ENCODE measurements at places on chromosomes 5 and 9.

- DNase-seq: peak; percentile 76
These were observed 2.0 kb downstream of the DENND1A start for GRCh38 chr9:123927625-123928532.

DNA sequence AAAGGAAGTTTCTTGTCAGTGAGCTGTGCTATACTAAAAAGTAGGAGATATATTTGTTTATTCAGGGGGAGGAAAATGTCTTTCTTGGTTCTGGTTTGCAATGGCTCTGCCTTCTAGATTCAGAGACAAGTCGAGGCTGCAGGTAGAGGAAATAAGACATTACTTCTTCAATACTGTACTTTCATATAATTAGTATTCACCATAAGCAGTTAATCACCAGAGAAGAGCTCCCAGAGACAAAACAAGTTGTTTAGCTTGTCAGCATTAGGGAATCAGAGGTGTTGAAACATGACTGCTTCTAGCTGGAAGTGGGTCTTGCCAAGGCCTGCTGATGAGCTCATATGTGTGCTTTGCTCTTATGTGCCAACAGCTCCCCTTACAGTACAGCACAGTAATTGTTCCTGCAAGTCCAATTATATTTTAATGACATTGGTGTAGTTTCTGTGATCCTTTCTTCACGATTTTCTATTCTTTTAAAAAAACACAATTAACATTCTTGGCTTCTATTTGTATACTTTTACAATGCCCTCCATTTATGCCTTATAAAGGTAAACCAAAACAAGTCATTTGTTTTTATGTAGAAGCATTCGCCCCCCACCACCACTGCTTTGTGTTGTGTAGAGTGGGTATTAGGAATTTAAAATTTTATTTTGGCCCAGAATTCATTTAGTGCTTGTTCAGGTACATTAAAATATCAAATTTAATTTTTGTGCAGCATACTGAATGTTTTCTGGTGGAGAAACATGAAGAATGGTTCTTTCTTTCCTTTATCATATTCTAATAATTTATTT is 112.2 kb downstream of the RPS23 start:
- DNase-seq: peak; percentile 89

DNA sequence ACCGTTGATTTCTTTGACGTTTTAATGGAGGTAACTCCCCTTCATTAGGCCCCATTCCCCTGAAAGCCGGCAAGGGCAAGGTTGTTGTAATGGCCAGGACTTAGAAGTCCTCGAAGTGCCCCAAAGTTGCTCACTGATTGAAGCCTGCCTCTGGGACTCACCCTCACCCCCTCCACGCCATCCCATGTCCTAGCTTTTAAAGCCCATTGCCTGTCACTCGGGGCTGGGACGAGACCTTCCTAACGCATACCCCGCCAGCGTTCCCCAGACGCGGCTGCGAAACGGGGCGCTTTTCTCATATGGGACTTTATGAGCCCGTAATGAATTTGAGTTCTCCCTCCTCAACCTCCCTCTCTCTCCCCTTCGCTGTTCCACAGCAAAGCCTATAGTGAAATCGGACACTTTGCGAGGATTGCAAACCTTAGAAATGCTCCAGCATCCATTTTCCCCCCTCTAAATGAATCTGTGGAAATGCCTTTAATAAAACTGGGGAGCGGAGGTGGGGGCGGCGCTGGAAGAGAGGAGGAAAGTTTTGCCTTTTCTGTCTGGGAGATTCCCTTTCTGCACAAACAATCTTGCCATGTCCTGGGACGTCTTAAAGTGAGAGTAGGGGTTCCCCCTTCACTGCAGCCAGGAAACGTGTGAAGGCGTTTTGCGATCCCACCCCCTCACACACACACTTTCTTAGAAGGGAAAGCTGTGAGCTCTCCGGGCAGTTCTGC is 1.5 kb downstream of the PAPPA start:
- DNase-seq: peak; percentile 75

DNA sequence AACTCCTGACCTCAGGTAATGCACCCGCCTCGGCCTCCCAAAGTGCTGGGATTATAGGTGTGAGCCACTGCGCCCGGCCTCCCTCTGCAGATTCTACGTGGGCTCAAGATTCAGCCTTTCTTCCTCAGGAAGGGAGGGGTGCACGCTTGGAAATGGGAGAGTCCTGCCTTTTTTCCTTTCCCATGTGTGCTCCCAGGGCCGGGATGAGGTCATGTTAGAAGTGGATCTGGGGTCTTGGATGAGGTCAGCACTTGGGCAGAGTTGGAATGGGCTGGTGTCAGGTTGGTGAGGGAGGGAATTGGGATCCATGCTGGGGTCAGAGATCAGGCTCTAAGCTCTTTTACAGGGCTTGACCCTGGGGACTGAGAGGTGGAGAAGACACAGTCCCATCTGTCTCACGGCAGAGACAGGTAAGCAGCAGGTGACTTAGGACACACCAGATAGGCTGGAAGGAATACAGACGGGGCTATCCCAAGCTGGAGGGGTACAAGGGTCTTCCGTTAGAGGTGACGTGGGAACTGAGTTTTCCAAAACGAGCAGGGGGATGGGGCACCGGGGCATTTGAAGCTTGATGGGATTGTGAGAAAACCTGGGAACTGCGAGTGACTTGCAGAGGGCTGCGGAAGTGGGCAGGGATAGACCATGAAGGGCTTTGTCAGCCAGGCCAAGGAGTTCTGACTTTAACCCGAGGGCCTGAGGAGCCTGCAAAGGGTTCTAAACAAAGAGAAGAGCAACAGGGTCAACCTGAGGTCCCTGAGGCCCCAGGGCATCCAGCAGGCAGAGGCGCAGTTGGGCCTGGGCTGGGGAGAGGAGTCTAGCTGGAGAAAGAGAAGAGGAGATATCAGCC is 1.8 kb upstream of the AQP7 start:
- no peak for DNase-seq

DNA sequence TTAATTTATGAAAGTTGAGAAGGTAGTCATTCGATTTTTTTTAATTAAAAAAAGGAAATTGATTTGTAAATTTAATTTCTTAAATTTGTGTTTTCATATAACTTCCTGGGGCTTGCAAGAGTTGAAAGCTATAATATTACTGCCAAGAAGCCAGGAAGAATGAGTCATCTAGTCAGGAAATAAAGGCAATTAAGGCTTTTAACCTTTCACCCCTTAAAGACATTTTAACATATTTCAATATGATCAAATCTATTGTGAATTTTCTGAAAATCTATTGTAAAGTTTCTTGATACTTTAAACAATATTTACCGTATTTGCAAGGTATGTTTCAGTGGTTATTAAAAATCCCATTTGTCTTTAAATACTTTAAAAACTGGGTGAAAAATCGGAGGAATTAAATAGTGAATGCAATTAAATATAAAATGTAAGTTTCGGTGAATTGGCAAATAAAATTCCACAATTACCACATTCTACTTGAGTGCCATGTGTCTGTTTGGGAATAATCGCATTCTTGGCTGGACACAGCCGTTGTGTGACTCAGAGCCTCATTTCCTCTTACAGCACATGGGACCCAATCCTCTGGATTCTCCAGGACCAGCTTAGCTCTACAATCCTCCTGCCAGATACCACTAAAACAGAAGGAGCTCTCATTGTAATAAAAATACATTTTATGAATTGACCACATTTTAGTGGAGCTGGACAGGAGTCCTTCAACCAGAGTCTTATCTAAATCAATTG is 310.7 kb downstream of the HCN1 start:
- DNase-seq: peak; percentile 58

DNA sequence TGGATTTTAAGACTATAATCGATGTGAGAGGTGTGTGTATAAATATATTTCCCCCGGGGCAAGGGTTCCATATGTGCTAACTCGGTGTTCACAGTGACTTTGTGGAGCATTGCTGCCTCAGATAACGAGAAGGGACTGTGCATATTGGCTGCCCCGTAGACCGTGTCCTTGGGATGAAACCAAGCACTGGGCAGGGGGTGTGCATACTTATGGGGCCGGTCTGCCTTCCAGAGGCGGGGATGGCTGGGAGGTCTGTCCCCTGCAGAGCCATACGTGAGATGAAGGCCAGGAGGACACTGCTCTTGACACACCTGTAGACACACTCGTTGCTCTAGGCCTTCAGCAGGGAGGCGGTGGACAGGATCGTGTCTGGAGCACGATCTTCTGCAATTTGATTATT is 56.0 kb upstream of the ZNF354A start:
- no peak for DNase-seq

GRCh38 chr9:98039607-98040017 is 16.9 kb upstream of the NANS start:
- peak; percentile 39 for DNase-seq

GRCh38 chr5:148202531-148203203 is at the start of gene SPINK6:
Gene SPINK6, plus strand, starts transcription at chr5:148203042. Its CDS starts 55 bp downstream, at chr5:148203097.
- DNase-seq: no peak

DNA sequence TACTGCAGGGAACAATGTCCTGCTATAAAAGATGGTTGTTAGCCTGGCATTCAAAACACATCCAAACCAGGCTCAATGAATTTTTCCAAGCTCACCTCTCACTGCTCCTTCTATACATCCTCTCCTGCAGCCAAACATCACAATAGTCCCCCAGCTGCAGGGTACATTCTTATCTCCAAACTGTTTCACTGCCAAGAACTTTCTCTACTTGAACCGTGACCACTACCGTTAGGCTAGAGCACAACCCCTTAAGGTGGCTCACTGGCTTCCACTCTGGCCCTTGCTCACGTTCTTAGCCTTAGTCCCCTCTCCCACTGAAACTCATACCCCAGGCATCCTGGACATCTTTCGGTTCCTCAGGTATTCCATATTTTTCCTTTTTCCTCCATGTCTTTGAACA is 29.0 kb upstream of the ANXA6 start:
- no peak for DNase-seq

DNA sequence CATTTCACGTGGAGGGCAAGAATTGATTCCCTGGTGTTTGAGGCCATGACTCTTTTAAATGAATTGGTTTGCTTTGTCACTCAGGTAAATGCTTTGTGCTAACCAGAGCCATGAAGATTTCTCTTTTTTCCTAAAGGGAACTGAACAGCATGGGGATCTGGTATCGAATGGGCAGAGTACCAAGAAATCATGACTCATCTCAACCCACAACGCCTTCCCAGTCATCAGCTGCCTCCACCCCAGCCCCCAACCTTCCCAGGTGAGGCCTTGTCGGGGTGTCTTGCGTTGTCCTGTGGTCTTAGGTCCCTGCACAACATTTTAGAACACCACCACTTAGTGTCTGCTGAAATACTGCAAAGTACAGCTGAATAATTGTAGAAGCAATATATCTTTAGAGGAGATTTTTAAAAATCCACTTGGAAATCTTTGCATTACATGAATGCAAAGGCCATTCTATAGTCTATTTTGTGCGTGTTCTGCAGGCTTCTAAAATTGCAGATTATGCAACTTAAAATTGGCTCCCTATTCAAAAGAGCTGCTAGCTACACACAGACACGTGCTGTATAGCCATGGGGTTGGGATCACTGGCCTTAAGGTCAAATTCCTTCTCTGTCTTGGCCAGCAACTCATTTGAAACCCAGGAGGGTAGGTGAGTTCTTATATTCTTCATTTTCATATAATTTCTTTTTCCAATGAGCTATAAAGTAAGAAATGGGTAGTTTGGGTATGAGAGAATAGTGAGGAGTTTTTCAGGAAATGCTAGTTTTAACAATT is 69.0 kb downstream of the MVB12B start:
- peak; percentile 54 for DNase-seq

DNA sequence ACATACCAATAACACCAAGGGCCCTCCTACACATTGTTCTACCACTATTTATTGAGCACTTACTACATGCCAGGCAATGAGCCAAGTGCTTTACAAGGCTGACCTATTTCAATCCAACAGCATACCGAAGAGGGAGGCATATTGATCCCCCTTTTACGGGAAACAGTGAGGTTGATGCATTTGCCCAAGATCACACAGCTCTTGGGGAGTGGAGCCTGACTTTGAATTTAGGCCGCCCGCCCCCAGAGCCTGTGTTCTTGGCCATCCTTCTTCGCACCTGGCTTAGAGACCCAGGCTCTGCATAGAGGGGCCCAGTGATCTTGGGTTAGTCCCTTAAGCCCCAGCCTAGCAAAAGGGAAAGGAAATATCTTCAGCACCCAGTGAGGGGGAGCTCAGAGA is 158.1 kb upstream of the IER5L start:
- peak; percentile 70 for DNase-seq

DNA sequence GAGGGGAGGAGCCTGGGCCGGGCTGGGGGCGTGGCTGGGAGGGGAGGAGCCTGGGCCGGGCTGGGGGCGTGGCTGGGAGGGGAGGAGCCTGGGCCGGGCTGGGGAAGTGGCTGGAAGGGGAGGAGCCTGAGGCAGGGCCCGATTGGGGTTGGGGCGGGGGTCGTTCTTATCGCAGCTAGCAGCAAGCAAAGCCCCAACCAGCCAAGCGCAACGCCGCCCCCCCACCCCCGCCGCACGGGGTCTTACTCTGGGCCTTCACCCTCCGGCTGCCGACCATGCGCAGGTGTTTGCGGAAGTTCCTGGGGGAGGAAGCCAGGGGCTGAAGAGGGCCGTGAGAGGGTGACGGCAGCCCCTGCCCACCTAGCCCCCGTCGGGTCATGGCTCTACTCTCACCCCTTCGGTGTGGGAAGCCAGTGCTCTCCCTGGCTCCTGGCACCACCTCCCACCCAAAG is 5.0 kb downstream of the NSMF start:
- DNase-seq: peak; percentile 22

- peak; percentile 79 for DNase-seq
These were observed 3.7 kb downstream of the GALNT12 start for GRCh38 chr9:98811051-98811650.

- no peak for DNase-seq
These were observed 62.0 kb upstream of the ASS1 start for GRCh38 chr9:130382636-130383349.

DNA sequence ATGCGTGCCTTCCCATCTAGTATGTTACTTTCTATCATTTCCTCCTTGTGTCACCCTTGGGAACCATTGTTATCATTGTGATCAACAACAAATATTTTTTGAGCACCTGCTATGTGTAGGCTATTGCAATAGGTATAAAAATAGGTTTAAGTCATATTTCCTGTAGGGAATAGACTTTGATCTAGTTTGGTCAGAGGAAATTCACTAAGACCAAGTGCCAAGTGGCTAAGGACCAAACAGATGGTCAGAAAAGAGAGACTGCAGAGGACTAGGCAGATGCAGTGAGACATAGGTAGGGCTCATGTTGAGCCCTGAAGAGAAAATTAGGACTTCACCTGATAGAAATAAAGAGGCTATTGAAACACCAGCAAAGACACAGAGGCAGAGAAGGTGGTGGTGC is 430.0 kb upstream of the ADAMTSL1 start:
- DNase-seq: no peak

DNA sequence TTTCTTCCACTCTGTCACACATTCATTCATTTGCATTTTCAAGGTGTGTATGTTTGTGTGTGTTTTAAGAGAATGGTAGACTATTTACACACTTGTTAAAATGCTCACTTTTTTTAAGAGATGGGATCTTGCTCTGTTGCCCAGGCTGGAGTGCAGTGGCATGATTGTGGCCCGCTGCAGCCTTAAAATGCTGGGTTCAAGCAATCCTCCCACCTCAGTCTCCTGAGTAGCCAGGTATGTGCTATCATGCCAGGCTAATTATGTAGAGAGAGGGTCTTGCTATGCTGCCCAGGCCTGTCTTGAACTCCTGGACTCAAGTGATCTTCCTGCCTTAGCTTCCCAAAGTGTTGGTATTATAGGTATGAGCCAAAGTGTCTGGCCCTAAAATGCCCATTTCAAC is 173.5 kb downstream of the PDE4D start:
- no peak for DNase-seq
